ENCODE measurements at places on chromosomes 12 and 14.

- no peak for DNase-seq
These were observed 202.7 kb upstream of the FAR2 start for GRCh38 chr12:28946361-28946760.

DNA sequence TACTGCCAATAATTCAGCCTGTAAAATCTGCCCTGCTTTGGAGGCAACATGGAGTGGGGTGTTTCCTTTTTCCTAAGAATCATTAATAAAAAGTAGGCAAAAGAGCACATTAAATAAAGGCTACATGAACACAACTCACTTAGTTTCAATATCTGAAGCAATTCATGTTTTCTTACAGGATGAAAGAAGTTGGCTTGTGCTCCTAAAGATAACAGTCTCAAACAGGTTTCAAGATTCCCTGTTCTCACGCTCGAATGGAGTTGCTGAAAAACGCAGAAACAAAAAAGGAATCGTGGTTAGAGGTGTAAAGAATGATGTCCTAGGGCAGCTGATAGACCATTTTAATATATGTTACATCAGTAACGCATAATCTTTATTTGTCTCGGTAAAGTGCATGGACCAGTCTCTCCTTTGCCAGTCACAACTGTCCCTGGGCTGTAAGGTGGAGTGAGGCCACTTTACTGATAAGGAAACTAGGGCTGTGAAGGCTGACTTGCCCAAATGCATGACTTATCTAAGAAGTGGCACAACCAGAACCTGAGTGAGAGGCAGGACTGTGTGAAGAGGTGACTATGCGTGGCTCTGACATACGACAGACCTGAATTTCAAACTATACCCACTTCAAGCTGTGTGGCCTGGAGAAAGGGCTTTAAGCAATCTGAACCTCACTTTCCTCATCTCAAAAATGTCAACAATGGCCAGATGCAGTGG, 12.6 kb downstream of the GIT2 start:
- DNase-seq, result no peak

- no peak for DNase-seq
These were observed 26.4 kb downstream of the TMEM132D start for GRCh38 chr12:129877411-129877810.

- no peak for DNase-seq
These were observed 284.2 kb downstream of the ADAMTS20 start for GRCh38 chr12:43267818-43268217.

- no peak for DNase-seq
These were observed 23.8 kb downstream of the ANO2 start for GRCh38 chr12:5921027-5921909.

DNA sequence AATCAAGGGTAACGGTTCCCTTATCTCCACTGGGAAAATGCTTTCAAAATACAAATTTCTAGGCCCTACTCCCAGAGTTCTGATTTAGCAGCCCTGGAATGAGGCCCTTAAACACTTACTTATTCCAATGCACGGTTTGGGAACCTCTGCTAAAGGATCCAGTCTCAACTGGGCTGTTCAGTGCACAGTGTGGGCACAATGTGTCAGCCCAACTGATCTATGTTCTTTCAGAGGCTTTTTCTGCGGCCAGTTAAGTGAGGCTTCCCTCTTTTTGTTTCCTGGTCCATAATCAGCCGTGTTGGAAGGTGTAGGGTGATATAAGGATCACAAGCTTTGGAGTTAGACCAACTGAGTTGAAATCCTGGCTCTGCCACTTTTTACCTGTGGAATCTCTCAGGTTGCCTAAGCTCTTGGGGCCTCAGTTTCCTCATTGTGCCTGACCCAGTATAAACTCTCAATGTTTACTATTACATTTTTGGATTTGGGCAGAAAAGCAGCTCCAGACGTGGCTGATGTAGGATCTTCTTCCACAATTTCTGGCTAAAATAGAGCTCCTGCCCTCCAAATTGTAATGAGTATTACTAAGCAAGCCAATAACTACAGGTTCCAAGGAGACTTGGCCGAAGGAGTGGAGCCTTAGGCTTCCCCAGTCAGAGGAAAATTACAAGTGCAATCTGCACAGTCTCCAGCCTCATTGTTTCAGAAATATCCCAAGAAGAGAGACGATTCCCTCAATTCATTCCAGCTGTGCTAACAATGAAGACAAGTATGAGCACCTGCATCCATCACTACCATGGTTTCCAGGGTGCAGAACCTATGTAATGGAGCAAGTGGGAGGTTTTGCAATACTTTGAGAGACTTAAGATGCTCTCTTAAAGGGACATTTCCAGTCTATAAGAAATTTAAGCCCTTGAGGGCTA, 2.3 kb upstream of the ANGEL1 start:
- no peak for DNase-seq
